ENCODE measurements at places on chromosomes 3 and 15. TPM values are rescaled to one million over a fixed set of nuclear protein-coding genes. Genes with fewer than 3 reads are reported as not detected.

ADAMTS17 gene
- total RNA-seq: 6.8 TPM

UBXN7 gene
- total RNA-seq: 41.5 TPM

ZKSCAN7 gene
- total RNA-seq: 2.3 TPM

GPR62 gene
- not detected for total RNA-seq

CCR8 gene
- not detected for total RNA-seq

PLA2G4E gene
- total RNA-seq: not detected
